Left colon (tissue), 2 donors: ENCODE measurements at places on chromosomes 7 and 10.
A peak's percentile ranks its signal among the peaks of the same experiment; 100 is the strongest.

GRCh38 chr10:79137300-79137756, 68.6 kb downstream of the ZMIZ1 start:
- DNase-seq, result no peak

DNA sequence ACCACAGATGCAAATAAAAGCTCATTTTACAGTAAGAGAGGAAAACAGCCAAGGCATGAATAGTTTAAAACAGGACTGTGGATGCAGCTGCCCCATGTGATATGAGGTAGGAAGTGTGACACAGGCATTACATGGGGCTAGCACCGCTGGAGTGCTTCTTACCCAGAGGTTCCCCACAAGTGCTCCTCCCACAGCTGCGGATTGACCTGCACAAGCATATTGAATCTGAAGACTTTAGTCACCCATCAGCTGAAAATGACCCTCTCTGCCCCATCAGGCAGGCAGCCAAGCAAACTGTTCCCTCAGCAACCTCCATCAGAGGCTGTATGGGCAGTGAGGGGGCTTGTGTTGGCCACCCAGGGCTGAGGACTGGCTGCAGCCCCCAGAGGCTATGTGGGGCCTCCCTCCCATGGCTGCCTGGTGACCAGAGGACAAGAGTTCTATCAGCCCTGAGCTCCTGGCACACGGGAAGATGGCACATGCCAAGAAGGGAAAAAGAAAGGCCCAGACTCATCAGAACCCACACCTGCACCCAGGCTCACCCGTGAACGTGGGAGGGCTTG, 98.7 kb downstream of the TCERG1L start:
- DNase-seq, result no peak

DNA sequence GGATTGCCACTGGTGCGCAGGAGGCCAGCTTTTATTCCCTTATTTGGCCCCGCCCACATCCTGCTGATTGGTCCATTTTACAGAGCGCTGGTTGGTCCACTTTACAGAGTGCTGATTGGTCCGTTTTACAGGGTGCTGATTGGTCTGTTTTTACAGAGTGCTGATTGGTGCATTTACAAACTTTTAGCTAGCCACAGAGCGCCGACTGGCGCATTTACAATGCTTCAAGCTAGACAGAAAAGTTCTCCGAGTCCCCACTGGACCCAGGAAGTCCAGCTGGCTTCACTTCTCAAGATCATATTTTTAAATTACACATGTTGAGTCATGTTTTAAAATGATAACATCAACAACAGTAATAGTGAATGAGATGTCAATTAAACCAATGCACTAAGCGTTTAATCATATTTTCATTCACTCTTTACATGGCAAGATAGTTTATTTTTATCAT, 128.3 kb downstream of the CUBN start:
- no peak for DNase-seq

GRCh38 chr7:105885387-105886111, 9.2 kb upstream of the ATXN7L1 start:
- DNase-seq, result no peak

DNA sequence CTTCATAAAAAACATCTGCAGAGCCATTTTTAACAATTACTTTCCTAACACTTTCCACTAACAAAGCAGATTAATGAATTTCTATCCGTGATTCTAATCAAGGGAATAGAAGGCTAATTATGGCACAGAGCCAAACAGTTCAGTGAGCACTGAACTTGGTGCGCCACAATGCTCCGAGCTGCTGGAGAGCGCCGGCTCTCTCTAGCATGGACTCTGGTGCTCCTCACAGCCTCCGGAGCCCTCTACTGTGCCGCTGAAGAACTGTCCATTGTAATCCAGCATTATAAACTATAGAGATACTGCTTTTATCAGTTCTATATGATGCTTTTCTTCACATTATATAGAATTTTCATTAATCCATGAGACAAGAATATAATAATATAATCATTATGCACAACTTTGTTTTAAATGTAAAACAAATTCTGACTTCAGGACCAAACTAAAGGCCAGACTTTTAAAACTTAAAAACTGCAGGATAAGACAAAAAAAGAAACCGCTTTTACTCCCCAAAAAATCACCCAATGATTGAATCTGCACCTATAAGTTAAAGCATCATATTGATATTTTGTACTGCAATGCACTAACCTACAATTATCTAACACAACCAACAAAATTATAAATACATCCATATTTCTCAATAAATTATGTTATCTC, 123.6 kb downstream of the RNF32 start:
- DNase-seq, result peak; percentile 70

DNA sequence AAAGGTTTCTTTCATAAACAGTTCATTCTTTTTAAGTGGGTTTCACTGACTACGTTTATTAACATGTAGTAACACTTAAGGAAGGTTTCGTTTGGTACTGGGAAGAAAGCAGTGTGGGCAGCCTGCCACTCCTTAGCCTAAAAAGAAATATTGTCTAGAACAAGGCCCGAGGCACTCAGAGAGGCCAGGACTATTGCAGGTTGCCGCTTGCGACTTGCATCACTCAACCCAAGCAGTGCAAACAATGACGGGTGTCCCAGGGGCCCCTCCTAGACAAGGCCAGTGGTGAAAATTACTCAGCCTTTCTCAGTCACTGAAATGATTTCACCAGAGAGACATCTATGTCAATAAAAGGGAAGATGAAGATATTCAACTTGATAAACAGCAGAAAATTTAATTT, 243.9 kb downstream of the SNX13 start:
- DNase-seq, result peak; percentile 6

GRCh38 chr7:29224726-29225125, 30.2 kb downstream of the CHN2 start:
- no peak for DNase-seq

DNA sequence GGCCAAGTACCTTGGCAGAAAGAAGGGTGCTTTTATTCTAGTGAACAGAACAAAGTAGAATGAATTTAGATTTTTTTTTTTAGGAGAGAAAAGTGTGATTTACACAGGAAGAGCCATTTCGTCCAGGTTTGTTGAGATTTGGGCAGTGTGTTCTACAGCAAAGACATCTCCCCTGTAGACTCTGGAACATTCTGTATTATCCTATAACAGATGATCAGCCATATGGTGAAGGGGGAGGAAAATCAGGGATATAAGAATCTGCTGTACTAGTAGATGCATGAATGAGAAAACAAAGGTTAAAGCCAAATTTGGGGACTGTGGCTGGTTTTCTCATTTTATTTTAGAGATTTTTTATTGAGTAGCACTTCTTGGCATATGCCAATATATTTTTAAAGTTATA, 453.7 kb upstream of the LRRTM3 start:
- no peak for DNase-seq

GRCh38 chr10:6179078-6179477, 23.7 kb upstream of the PFKFB3 start:
- no peak for DNase-seq

DNA sequence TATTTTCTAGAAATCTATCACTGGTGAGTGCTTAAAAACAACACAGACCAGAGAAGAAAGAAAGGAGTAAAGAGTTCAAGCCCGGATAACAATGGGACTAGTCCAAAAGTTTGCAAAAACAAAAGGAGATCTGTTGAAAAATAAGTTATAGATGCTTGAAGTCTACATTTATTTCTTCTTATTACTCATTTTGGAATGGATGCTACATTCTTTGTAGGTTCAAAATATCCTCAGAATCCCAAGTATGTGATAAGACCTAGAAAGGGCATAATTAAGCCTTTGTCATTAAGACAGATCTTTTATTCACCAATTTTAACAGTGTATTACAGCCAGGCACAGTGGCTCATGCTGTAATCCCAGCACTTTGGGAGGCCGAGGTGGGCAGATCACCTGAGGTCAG, 42.7 kb upstream of the ITGB8 start:
- DNase-seq, result no peak

DNA sequence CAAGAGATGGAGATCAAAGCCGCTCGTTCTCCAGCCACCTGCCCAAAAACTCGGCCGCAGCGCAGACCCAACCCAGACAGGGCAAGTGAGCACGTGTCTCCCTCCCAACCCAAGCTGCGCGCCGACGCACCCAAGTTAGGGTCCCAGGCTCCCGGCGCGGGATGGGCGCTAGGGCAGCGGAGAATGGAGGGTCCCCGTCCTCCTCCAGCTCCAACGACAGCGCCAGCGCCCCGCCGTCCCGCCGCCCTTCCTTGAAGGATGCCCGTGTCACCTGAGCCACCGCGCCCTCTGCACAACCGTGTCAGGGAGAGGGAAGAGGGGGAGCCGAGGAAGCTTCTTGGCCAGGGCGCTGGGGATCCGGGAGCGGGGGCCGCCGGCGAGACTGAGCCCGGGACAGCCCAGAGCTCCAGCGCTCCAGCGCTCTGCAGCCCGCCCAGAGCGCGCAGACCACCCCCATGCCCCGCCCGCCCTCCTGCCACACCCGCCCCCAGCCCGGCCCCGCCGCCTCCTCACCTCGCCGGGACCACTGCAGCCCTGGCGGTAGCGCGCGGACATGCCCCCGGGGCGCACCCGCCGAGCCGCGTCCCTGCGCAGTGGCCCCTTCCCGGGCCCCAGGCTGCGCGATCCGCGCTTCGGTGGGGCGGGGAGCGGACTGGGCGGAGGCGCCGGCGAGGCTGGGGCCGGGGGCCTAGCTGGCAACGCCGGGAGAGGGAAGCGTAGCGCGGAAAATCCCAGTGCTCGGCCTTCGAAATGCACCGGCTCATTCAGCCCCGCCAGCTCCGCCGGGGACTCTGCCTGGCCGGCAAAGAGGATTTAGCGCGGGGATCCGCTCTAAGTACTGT, at the start of gene SLC16A12:
Gene SLC16A12 (minus strand): TSS at position 424 of the 842 bp plus-strand sequence. CDS start 73,016 bp downstream, outside the sequence.
- no peak for DNase-seq

DNA sequence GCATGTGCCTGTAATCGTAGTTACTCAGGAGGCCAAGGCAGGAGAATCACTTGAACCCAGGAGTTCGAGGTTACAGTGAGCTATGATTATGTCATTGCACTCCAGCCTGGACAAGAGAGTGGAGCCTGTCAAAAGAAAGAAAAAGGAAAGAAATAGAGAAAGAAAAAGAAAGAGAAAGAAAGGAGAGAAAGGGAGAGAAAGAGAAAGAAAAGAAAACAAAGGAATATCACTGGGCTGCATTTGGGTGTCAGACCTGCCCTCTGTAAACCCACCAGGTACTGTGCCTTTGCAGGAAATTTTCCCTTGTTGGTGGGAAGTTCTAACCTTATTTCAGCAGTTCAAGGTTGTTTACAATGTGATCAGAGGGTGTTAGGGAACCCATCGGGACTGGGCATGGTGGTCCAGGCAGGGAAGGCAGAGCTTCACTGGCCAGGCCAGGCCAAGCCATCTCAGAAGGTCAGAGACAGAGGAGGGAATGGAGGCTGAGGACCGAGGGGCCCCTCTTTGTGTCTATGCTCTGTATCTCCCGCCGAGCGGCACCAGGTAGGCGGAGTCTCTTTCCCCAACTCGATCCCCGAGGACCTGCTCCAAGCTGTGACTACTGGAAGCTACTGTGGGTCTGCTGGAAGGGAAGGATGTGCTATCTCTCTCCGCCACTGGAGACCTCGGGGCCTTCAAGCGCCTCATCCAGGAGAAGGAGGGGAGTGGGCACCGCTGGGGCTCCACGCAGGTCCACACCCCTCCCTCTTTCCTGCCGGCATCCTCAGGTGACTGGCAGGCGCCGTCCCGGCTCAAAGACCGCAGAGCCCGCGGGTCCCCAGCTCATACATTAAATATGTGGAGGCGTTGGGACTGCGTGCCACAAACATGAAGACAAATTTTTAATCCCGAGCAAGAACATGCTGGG, 15.2 kb upstream of the KAZALD1 start:
- DNase-seq, result no peak

GRCh38 chr7:91537260-91538152, 273.3 kb downstream of the FZD1 start:
- no peak for DNase-seq

- DNase-seq, result no peak
Observed at GRCh38 chr10:80602881-80603280, 65.2 kb downstream of the SH2D4B start.

GRCh38 chr10:27450225-27450624, 53.9 kb upstream of the RAB18 start:
- DNase-seq, result no peak

DNA sequence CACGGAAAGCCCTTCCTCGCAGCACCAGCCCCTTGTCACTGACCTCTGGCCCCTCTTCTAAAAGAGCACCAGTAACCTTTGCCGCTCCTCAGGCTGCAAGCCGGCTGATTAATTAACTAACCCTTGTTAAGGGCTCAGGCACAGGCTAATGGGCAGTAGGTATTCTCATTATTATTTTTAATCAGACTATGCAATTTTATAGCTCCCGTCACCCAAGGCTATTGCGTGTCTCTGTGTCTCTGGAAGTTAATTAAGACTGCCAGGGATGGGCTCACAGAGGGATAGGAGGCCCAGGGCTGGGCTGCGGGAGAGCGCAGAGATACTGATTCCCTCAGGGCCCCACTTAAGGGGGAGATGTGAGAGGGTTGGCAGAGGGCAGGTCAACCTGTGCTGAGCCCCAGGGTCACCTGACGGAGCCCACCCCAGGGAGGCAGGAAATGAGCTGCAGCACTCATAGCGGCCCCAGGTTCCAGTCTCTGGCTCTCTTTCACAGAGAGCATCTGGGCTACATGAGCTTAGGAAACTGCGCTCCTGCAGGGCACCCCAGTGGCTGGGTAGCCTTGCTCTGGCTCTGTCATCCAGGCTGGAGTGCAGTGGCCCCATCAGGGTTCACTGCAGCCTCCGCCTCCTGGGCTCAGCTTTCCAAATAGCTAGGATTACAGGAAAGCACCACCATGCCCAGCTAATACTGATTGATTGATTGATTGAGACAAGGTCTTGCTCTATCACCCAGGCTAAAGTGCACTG, 92.2 kb upstream of the LRRC4 start:
- no peak for DNase-seq

DNA sequence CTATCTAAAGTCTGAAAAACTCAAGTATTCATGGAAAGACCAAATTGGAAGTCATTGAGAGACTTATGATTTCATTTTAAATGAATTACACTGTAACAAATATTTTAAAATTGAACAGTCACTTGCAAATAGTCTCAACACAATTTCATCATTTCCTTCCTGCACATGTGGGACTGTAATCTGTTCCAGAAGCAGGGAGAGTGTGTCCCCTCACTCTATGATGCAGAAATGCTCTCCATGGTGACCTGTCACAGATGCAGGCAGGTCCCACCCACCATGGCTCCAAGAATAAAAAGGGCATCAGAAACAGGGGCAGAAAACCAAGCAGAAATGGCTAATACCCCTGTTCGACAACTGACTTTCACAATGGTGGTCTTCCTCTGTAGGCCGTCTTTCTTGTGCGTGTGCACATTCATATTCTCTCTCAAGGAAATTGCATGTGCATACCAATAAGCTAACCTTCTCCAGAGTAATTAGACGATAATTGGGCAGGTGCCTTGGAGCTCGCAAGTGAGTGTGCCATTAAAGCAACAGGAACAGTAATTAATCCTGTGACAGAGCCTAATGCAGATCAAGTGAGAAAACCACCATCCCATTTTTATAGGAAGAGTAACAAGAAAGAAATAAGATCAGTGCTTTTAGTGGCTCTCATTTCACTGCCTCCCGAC, 170.9 kb downstream of the ZMYND11 start:
- no peak for DNase-seq

GRCh38 chr10:60403168-60403873, 13.6 kb upstream of the ANK3 start:
- no peak for DNase-seq

DNA sequence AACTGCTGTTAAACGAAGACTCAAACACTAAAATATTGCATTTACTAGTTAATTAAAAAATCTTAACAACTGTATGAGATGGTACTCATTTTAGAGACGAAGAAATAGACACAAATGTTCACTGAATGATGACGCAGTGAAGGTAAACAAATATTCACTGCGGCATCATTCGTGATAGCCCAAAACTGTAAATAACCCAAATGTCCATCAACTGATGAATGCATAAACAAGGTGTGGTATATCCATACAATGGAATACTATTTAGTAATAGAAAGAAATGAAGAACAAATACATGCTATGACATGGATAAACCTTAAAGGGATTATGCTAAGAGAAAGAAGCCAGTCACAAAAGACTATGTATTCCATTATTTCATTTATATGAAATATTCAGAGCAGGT, 51.4 kb downstream of the CDK6 start:
- DNase-seq, result no peak
